ENCODE measurements at places on chromosomes 6 and 20. TPM values are rescaled to one million over a fixed set of nuclear protein-coding genes. Genes with fewer than 3 reads are reported as not detected.

DNA sequence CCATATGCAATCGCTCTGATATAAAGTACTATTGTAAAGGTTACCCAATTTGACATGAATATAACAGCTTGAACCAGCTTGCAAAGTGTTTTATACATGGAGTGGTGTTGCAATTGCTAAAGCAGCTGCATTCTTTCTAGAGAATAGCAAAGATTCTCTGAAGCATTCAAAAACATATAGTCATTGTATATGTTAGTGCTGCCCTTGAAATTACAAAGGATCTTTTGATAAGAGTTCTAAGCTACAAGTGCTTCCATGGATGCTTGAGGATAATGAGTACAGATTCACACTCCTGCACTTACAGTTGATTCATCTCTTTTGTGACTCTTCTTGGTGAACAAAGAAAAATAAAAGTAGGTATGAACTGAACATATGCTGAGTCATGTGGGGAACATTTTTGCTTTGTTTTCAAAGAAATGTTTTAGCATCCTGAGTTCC lies 175.7 kb downstream of the ALDH8A1 start:
- no peak for DNase-seq

DNA sequence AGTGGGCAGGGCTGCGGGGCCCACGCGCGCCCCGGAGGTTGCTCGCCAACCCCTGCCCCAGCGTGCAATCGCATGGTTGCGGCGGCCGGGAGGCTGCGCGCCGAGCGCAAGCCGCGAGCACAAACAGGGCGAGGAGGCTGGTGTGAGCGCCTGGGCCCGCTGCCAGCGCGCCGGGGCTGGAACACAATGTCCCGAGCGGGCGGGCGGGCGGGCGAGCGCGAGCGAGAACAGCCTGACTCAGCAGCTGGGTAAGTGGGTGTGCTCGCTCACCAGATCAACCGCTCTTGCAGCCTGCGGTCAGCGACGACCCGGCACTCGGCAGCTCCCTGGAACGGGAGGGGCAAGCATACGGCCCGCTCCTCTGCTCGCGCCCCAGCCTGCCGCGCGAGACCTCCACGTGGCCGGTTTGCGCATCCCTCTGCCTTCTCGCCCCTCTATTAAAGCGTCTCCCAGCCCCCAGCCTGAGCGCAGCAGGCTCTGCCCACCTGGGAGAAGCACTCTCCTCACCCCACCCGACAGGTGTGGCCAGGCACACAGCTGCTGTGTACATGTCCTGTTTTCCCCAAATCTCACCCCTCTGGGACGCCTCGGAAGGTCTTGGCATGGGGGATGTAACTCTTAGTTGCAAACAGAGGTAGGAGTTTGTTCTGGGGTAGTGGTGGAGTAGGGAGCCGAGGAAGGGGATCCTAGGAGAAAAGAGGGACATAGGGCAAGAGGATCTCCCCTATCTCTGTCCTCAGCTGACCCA lies 8.7 kb upstream of the ARMC12 start:
- DNase-seq, result no peak

- DNase-seq, result no peak
Measured at GRCh38 chr6:42790549-42791181, 8.8 kb downstream of the BICRAL start.

DNA sequence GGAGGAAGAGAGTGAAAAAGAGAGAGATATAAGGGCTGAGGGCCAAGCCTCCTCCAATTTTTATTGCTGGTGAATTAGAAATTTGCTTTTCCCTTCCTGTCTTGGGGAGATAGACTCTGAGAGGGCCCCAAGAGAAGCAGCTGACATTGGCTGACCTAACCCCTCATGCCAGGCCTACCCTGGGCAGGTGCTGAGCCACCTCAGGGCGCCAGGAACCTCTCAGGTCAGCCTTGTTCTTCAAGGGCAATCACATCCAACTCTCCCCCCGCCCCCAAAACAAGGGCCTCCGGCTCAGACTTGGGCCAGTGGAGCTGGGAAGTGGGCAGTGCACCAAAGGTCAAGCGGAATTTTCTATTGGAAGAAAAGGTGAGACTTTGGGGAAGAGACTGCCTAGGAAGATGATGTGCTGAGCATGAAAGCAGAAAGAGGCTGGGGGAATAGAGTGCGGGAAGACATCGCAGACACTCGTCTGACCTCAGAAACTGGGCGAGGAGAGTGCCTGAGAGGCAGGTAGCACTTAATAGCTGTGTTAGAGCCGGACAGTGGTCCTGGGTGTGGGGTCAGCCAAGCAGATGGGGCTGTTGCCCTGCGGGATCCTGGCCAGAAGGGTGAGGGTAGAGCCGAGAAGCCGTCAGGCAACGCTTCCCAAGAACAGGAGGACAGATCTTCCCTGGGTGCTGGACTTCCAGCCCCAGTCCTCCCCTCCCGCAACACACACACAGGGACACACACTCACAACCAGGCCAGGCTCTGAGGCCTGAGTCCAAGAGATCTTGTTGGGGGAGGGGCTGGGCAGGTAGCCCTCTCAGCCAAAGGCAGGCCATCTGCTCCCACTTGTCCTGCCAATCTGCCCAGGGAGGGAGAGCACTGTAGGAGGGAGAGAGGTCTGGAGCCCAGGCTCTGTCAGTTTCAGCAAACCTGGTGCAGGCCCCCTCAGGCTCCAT lies 3.7 kb upstream of the FASTKD5 start:
- DNase-seq, result no peak

DNA sequence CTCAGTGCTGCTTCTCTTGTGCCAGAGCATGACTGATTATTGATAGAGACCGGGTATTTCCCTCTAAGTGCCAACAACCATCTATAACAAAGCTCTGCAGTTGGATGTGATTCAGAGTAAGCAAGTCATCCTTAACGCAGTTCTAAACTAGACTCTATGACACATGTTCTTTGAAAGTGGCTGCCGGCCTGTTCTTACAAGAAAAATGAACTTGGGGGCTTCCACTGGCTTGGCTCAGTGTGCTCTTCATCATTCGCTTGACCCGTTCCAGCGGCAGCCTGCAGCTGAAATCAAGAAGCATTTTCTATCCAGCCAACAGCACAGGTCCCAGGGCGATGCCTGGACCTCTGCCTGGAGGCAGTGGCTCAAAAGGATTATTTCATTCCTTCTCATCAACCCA lies 29.8 kb downstream of the GFOD1 start:
- no peak for DNase-seq

DNA sequence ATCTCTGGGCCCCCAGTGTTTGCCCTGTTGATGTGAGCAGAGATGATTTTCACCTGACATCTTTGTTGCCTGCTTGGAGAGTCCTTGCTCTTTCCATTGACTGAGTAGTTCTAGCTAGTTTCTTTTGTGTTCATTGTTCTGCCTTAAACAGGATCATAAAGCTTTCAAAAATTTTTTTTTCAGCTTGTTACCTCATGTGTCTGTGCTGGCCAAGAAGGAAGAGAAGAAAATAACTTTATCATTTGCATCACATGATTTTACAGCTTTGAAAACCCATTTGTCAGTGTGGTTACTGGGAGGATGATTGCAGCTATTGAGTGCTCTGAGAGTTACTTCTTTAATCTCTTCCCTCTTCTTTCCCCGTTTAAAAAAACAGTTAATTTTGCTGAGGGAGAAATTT lies 16.0 kb downstream of the FOXO3 start:
- DNase-seq, result no peak

- DNase-seq, result no peak
Measured at GRCh38 chr6:138769102-138769676, 4.4 kb upstream of the CCDC28A start.

GRCh38 chr20:32574296-32575226 lies 10.6 kb downstream of the NOL4L start:
- no peak for DNase-seq

GRCh38 chr6:14305624-14306023 lies 188.1 kb downstream of the CD83 start:
- no peak for DNase-seq

Gene NHSL1
- total RNA-seq, result 31.1 TPM

Gene SYTL3
- 4.6 TPM for total RNA-seq

Gene GTF2H4
- total RNA-seq, result 28.1 TPM
